ENCODE measurements at places on chromosomes 5 and 9.

DNA sequence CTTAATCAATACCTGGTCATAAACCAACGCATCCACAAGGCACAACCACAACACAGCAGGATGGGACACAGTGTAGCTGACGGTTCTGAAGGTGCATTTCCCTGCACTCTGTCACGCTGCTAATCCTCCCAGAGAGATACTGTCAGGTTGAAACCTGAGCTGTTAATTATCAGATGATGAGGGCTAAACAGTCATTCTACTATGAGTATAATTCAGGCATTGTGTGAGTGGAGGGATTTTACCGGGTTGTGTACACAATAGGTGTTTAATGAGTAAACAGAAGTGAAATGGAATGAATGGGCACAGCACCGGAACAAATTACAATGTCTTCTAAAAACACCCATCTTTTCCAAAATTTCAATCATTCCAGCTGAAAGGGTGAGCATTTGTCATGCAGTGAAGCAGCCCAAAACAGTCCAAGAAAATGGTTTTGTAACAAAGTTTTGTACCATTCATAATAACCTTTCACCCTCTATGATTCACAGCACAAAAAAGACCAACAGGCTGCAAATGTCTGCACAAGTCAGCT lies 71.5 kb downstream of the ABCA1 start:
- no peak for DNase-seq

DNA sequence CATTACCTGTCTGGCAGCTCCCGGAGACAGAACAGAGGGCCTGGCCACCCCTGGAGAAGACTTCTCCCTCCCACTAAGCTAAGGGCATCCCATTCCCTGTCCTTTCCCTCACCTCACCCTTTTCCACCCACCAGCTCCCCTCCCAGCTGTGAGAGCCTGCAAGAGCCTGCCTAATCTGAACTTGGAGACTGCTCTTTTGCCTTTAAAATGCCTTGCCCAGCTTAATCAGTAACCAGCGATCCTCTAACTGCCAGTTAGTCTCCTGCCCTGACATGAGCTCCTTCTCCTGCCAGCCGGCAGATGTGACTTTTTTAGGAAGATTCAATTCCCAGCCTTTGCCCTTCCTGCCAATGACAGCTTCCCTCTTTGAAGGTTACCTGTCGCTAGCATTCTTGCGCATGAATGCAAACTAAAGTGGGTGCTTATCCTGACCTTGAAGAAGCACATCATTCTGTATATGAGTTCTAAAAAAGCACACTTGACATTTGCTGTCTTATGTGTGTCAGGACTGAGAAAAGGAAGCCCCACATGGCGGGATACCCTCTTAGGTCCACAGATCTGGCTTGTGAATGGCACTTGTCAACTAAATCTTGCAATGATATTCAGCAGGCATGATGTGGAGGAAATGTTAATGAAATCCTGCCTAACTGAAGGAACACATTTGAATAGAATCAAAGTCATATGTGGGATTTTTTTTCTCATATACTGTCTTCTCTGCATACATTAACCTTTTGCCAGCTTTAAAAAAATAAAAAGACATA lies 411.2 kb upstream of the SLC30A5 start:
- no peak for DNase-seq

- no peak for DNase-seq
Measured at GRCh38 chr9:134331186-134332025, 5.2 kb downstream of the RXRA start.

DNA sequence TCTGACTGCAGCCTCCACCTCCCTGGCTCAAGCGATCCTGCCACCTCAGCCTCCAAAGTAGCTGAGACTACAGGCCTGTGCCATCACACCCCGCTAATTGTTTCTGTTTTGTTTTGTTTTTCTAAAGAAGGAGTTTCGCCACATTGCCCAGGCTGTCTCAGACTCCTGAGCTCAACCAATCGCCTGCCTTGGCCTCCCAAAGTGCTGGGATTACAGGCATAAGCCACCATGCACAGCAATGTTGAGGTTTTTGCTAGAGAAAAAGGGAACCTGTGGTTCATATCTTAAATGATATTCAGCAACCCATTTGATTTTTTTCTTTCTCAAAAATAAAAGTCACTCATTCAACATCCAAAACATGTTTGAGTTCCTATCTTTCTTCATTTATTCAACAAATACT lies 20.4 kb upstream of the DELE1 start:
- no peak for DNase-seq

GRCh38 chr5:9924614-9925013 lies 294.5 kb upstream of the TAS2R1 start:
- DNase-seq = no peak

GRCh38 chr5:115418788-115419187 lies 122.3 kb upstream of the CCDC112 start:
- no peak for DNase-seq

DNA sequence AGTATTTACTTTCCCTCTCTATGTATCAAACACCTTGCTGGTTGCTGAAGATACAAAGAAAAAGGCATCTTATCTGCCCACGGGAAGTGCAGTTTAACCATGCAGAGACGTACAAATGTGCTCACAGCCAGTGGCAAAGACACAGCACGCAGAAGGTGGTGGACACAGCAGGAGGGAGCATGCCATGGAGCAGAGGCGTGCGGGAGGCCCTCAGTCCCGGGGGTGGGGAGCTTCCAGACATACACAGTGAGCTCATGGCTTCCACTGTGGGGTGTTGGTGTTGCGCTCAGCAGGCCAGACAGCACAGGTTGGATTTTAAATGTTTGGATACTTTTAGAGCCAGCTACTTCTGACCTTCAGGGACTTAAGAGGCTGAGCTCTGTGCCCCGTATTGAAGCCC lies 8.8 kb upstream of the BARX1 start:
- DNase-seq = no peak

DNA sequence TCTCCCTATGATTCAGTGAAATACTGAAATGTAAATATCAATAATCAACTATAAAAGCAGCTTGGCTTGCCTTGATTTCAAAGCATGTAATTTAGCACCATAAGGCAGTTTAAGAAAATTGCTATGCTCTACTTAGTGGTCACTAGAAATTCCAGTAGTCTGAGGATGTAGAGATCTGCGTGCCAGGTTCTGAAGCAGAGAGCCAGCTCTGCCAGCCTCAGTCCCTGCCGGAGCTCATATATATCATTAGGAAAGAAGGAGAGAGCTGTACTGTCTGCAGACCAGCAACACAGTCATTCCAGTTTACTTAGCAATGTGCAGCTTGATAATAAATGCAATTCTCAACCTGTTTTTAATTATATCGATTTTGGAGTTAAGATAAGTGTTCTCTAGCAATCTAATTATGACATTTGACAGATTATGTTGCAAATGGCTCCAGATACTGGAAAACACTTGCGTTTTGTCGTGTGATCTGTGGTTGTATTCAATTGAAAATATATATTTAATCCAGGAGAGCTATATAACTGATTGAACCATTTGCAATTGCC lies 540.5 kb downstream of the CTNND2 start:
- DNase-seq = no peak

GRCh38 chr9:13607481-13608441 lies 328.3 kb upstream of the MPDZ start:
- no peak for DNase-seq

DNA sequence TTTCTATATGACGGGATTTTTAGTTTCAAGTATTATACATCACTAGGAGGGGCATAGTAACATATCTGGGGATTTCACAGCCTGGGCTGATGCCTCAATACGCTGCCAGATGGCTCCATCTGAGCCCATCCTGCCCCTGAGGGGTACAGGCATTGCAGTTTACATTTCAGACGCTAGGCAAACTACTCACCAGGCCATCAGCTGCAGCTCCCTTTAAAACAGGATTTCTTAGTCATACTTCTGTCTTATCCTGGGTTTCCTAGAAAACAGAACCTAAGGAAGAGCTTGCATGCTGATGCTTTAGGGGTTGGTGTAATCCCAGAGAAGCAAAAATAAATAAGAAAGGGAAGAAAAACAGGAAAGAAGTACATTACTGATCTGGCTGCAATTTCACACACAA lies 372.8 kb upstream of the PIK3R1 start:
- no peak for DNase-seq

DNA sequence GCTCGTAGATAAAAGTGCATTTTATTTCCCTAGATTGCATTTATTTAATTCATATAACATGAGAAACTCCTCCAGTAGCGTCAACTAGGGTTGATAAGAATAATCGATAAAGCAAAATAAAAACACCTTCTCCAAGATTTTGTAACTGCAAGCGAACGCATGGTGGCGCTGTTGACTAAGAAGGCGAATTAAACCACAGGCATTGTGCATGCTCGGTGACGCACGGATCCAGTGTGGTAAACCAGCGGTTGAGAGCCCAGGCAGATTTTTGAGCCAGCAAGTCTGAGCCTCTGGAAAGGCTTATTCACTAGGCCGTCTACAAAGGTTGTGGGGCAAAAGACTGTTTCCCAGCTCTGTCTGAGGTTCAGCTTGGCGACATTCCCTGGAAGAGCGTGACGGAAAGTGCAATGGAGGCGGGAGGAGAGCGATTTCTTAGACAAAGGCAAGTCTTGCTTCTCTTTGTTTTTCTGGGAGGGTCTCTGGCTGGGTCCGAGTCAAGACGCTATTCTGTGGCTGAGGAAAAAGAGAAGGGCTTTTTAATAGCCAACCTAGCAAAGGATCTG lies at the start of gene PCDHB3:
PCDHB3 (plus strand) TSS at position 231 of the 563 bp plus-strand sequence; CDS start at position 408, 177 bp downstream.
- DNase-seq = no peak

- no peak for DNase-seq
Measured at GRCh38 chr5:154097031-154097430, 58.3 kb downstream of the MFAP3 start.

GRCh38 chr5:6483880-6484382 lies 35.3 kb downstream of the UBE2QL1 start:
- no peak for DNase-seq

- DNase-seq = no peak
Measured at GRCh38 chr5:155833287-155833686, 493.7 kb upstream of the SGCD start.

DNA sequence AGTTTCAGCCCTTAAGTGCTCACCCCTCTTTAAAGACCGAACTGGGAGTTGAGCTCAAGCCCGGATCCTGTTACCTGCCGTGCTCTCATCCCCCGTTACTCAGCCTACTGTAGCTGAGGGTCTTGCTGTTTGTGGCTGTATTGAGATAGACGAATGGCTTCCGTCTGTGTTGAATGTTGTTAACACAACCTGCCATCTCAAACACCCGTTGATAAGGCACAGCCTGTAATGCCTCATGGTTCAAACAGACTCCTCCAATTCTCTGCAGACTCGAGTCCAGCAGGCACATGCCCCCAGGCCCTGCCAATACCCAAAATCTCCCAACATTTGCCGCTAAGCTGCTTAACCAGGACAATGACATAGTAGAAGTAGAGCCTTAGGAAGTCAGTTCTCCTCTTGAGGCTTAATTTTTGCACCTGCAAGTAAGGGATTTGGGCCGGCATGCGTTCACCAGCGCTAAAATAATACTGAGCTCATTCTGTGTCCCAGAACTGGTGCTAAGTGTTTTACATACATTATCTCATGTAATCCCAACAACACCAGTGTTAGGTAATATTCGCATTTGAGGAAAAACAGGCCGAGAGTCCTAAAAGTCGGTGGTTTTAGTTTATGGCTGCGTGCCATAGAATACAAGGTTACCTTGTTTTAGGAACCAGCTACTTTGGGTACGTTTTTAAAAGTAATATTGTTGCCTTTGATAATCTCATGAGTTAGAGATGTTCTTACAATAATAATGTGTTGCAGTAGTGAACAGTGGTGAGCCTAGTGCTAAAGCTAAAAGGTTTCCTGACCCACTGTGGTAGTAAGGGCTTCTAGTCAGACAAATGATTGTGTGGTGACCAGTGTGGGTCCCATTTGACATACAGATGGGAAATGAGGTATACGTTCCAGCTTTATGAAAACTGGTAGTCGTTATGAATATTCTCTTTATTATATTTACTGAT lies 1.5 kb upstream of the RFX3 start:
- no peak for DNase-seq

GRCh38 chr5:3364941-3365340 lies 230.7 kb upstream of the IRX1 start:
- no peak for DNase-seq

GRCh38 chr5:151224372-151224771 lies 480 bp upstream of the CCDC69 start:
- no peak for DNase-seq

GRCh38 chr5:178522361-178522760 lies 67.8 kb downstream of the COL23A1 start:
- no peak for DNase-seq

- no peak for DNase-seq
Measured at GRCh38 chr5:32217886-32218396, 43.8 kb upstream of the GOLPH3 start.

GRCh38 chr5:41793141-41793770 lies 77.0 kb downstream of the OXCT1 start:
- no peak for DNase-seq

- DNase-seq = no peak
Measured at GRCh38 chr5:176908675-176909368, 9.7 kb upstream of the HK3 start.

- DNase-seq = no peak
Measured at GRCh38 chr5:58800861-58801540, 218.1 kb downstream of the RAB3C start.

- DNase-seq = no peak
Measured at GRCh38 chr5:138554143-138554542, 11.1 kb upstream of the ETF1 start.

DNA sequence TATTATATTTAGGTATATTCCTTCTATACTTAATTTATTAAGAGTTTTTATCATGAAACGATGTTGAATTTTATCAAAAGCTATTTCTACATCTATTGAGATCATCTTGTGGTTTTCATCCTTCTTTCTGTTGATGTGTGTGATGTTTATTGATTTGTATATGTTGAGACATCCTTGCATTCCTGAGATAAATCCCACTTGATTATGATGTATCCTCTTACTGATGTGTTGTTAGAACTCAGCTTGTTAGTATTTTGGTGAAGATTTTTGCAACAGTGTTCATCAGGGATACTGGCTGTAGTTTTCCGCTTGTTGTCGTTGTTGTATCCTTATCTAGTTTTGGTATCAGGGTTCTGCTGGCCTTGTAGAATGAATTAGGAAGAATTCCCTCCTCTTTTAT lies 213.6 kb downstream of the GDNF start:
- DNase-seq = no peak

- DNase-seq = no peak
Measured at GRCh38 chr9:117104206-117104605, 310.7 kb downstream of the ASTN2 start.

DNA sequence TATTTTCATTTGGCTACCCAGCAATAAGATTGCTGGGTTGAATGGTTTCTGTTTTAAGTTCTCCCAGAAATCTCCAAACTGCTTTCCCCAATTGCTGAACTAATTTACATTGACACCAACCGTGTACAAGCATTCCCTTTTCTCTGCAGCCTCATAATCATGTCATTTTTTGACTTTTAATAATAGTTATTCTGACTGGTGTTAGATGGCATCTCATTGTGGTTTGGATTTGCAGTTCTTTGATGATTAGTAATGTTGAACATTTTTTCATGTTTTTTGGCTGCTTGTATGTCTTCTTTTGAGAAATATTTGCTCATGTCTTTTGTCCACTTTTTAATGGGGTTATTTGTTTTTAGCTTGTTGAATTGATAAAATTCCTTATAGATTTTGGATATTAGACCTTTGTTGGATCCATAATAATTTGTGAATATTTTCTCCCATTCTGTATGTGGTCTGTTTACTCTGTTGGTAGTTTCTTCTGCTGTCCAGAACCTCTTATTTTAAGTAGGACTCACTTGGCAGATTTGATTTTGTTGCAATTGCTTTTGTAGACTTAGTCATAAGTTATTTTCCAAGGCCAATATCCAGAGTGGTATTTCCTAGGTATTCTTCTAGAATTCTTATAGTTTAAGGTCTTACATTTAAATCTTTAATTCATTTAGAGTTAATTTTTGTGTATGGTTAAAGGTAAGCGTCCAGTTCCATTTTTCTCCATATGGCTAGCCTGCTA lies 793.7 kb downstream of the BRINP1 start:
- DNase-seq = no peak

- no peak for DNase-seq
Measured at GRCh38 chr9:71858812-71859211, 52.2 kb downstream of the ABHD17B start.
